B cell (primary cell): ENCODE measurements at places on chromosomes 12 and 14.

DNA sequence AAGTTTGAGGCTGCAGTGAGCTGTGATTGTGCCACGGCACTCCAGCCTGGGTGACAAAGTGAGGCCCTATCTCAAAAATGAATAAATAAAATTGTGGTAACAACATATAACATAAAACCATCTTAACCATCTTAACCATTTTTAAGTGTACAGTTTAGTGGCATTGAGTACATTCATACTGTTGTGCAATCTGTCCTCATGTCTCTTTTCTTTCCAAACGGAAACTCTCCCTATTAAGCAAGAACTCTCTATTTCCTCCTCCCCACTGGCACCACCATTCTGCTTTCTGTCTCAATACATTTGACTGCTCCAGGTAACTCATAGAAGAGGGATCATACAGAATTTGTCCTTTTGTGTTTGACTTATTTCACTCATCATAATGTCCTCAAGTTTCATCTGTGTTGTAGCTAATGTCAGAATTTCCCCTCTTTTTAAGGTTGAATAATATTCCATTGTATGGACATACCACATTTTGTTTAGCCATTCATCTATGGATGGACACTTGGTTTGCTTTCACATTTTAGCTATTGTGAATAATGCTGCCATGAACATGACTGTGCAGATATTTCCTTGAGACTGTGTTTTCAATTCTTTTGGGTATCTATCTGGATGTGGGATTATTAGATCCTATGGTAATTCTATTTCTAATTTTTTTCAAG is 4.4 kb upstream of the MARK3 start:
- no peak overlapping the region for H3K4me3 ChIP-seq
- no peak for DNase-seq
- H3K4me1 ChIP-seq, result peaks cover 7% of the 10 kb centered on the region

- no peaks in the 10 kb centered on the region for H3K4me1 ChIP-seq
- H3K4me3 ChIP-seq, result no peak overlapping the region
- no peaks in the 10 kb centered on the region for H3K27me3 ChIP-seq
- DNase-seq, result no peak
- no peaks in the 10 kb centered on the region for H3K36me3 ChIP-seq
These were observed 18.7 kb upstream of the CDCA4 start for GRCh38 chr14:105039458-105040205.

DNA sequence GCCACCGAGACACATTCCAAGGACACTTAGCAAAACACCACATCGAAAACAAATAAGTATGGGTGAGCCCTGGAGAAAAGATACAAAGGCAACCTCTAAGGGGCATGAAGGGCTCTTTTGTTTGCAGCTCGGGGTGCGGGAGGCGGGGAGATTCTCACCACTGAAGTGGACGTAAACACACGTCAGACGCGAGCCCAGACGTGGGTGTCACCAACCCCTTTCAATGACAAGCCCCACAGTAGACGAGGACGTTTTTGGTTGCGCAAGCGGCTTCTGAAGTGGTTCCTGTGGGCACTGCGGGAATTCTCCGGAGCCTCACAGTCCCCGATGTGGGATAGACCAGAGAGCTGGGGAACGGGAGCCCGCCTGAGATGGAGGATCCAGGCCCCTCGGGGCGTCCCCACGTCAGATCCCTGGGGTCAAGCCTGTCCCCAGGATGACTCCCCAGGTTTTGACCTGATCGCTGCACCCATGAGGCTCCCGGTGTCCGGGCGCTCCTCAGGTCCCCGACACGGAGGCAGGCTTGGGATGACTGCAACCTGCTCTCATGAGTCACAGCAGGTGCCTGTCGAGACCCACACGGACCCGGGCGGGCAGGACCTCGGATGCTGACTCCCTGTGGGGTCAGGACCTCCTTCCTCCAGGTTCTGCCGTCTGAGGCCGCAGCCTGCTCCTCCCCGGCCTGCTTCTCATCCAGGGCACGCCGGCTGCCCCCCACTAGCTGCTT is 20.3 kb upstream of the ADGRD1 start:
- no peaks in the 10 kb centered on the region for H3K4me1 ChIP-seq
- no peaks in the 10 kb centered on the region for H3K36me3 ChIP-seq
- no peak overlapping the region for H3K27ac ChIP-seq
- DNase-seq, result no peak
- H3K27me3 ChIP-seq, result no peaks in the 10 kb centered on the region

- H3K27me3 ChIP-seq, result peaks cover 92% of the 10 kb centered on the region
- peak; percentile 59 for DNase-seq
- H3K4me1 ChIP-seq, result peaks cover 70% of the 10 kb centered on the region
These were observed 2.0 kb downstream of the SIX1 start for GRCh38 chr14:60647081-60647836.

DNA sequence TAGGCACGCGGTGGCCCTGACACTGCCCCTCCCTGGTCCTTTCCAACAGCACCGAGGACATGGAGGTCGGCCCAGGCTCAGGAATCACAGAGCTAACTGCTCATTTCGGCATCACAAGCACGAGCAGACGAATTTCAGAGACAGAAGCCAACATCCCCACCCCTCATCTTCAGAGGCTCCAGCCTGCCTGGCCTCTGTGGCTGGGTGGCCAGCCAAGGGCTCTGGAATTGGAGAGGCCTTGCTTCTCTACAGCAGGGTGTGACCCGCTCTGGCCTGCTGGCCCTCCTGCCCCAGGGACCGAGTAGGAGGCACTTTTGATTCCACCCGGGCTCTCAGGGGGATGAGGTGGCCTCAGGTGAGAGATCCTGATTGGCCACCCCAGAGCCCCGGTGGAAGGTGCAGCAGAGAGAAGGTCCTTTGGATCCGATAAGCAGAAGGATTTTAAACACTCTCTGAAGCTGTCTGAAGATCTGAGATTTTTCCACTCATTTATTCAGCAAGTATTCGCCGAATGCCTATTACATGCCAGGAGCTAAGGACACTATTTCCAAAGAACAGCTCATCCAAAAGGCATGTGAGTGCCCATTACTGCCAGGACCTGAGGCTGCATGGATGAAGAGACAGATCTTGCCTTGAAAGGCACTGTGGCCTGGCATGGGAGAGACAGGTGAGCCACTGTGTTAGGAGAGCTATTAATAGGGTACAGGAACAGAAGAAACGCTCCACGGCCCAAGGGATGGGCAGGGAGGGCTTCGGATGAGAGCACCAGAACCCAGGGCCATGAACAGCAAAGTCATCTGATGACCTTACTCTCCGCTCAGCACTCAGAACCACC is 10.2 kb downstream of the BAG5 start:
- no peak overlapping the region for H3K27ac ChIP-seq
- no peaks in the 10 kb centered on the region for H3K4me1 ChIP-seq
- no peaks in the 10 kb centered on the region for H3K36me3 ChIP-seq
- no peak for DNase-seq

DNA sequence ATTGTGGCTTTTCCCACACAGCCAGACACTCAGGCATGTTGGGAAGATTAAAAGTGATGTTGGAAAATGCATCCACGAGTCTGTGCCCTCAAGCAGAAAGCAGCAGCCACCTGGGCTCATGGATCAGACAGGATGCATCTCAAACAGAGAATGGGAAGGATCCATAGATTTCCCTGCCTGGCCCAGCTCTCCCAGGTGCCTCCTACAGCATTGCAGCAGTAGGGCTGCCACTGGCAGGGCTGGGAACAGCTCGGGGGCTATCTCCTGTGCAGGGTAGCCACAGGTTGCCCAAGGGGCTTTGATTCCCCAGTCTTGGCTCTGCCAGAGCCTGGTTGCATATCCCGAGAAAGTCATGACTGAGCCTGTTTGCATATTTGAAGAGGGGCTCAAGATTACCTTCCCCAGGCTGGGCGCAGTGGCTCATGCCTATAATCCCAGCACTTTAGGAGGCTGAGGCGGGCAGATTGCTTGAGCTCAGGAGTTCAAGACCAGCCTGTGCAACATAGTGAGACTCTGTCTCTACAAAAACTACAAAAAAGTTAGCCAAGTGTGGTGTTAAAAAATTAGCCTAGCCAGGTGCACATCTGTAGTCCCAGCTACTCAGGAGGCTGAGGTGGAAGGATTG is 19.5 kb downstream of the C14orf132 start:
- H3K36me3 ChIP-seq, result no peaks in the 10 kb centered on the region
- H3K27me3 ChIP-seq, result peaks cover 7% of the 10 kb centered on the region
- no peak for DNase-seq
- no peak overlapping the region for H3K4me3 ChIP-seq

DNA sequence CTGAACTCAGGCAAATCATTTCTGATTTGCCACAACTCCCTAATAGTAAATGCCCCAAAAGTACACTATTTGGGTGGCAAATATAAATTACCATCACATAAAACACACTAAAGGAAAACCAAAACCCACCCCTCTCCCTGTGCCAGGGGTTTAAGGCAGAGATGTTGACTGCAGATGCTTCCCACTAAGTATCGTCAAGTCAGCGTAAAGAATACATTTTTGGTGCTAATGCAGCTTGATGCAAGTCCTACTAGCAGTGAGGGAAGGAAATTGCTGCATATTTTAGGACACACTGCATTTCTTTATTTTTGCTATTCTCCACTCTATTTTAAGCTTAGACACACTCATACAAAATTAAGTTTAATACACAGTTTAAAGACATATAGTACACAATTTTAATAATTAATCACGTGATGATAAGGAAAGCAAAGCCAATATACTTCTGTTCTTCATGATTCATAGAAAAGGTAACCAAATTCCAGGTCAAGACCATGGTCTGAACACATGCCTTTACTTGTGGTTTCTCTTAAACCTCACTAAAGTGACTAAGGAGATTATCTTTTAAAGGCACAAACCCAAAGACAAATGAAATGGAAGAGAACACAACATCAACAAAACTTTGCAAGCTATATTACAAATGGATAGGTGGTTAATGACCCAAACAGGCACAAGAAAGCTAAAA is 162.2 kb downstream of the STXBP6 start:
- no peak for DNase-seq
- no peaks in the 10 kb centered on the region for H3K27me3 ChIP-seq
- no peaks in the 10 kb centered on the region for H3K36me3 ChIP-seq
- no peak overlapping the region for H3K27ac ChIP-seq
- no peaks in the 10 kb centered on the region for H3K4me1 ChIP-seq
- no peak overlapping the region for H3K4me3 ChIP-seq

GRCh38 chr14:88129306-88130056 is 124.5 kb downstream of the GPR65 start:
- H3K4me1 ChIP-seq, result peaks cover 5% of the 10 kb centered on the region
- no peak overlapping the region for H3K27ac ChIP-seq
- no peak overlapping the region for H3K4me3 ChIP-seq
- H3K36me3 ChIP-seq, result no peaks in the 10 kb centered on the region

GRCh38 chr14:89185919-89186855 is 230.8 kb downstream of the FOXN3 start:
- DNase-seq, result no peak
- peaks cover 41% of the 10 kb centered on the region for H3K36me3 ChIP-seq
- peaks cover 24% of the 10 kb centered on the region for H3K4me1 ChIP-seq
- no peak overlapping the region for H3K4me3 ChIP-seq
- H3K27me3 ChIP-seq, result no peaks in the 10 kb centered on the region
- peak overlapping the region; percentile 64 for H3K27ac ChIP-seq

DNA sequence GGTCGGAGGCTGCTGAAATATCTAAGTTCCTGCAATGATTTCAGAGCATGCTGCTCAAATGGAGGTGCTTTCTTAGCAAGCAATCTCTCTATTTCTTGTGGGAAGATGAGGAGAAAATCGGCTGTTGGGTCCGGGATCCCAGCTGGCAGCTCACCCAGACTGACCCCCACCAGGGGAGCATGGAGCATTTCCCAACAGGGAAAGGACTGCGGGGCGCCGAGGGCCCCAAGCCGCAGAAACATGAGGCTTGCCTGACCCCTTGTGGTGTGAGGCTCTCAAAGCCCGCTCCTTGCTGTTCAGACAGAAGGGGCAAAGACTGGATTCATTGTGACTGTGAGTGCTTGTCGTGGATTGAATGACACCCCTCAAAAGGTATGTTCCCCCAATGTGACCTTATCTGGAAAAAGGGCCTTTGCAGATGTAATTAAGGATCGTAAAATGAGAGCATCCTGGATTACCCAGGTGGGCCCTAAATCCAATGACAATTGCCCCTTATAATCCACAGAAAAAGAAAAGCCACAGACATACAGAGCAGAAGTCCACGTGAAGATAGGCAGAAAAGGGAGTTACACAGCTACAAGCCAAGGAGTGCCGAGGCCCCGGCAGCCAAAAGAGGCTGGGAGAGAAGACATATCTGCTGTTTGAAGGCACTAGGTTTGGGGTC is 116.3 kb upstream of the VASH1 start:
- H3K27me3 ChIP-seq, result no peaks in the 10 kb centered on the region
- no peak overlapping the region for H3K4me3 ChIP-seq
- no peaks in the 10 kb centered on the region for H3K36me3 ChIP-seq
- H3K27ac ChIP-seq, result no peak overlapping the region

DNA sequence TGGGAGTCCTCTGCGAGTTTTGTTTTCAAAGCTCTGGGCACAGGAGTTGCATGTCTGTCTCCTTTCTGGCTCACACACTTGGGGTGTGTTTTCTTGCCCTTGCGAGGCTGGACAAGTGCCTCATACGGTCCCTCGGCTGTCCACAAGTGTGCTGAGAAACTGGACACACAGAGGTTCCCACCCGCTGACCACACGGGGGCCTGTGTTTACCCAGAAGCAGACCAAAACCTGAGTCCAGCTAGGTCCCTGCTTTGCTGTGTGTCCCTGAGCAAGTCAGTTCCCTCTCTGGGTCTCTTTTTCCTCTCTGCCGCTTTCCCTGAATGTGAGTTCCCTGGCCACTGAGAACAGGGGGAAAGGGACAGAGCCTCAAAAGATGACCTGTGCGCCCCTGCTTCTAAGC is 678 bp upstream of the OAS2 start:
- peak overlapping the region; percentile 85 for H3K4me3 ChIP-seq
- H3K27ac ChIP-seq, result peak overlapping the region; percentile 90
- DNase-seq, result no peak
- peaks cover 39% of the 10 kb centered on the region for H3K4me1 ChIP-seq
- H3K27me3 ChIP-seq, result no peaks in the 10 kb centered on the region

DNA sequence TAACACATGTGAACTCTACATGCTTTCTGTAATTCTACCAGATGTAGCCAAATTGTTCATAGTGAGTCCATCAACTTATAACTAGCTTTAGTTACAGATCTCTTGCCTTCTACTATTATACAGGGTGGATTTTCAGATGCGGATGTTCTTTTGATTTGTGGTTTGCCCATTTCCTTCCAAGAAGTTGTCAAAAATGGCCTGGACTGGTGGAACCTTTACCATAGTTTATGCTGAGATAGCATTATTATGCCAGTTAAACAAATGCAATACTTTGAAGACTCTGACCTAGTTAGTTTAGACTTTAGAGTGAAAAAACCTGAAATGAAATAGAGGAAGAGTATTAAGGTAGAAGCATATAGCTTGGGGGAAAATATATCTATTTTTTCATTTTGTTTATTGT is 27.4 kb upstream of the CFL2 start:
- H3K27me3 ChIP-seq, result no peaks in the 10 kb centered on the region
- H3K4me1 ChIP-seq, result no peaks in the 10 kb centered on the region
- DNase-seq, result no peak
